ENCODE measurements at places on chromosomes 5 and 9. TPM values are rescaled to one million over a fixed set of nuclear protein-coding genes. Genes with fewer than 3 reads are reported as not detected.

DNA sequence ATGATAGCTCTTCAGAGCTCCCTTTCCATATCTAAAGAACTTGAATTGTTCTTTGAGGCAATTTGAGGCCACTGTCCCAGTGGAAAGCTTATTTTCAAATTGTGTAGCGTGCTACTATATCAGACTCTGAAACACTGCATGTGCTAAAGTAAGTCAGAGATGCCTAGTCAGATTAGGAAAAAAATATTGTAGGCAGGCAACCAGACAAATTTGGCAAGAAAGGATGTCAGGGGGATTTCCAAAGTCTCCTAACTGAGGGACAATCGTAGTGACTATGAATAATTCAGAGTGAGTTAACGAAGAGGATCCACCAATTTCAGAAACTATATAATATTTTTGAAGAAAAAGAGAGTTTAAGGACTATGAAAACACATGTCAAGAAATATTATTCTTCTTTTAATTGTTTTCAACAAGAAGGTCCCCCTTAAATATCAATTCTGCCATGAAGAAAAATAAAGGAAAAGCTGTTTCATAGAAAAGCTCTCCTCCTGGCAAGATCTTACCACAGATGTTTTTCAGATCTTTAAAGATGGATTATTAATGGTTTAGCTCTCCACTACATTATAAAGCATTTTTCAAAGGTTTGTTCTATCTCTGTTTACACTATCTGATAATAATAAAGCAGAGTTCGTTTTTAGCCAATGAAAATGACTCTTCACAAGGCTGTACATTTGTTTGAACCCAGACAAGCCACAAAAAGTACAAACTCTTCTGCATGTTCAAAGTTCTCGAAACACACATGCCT is 273.5 kb upstream of the PTGER4 start:
- DNase-seq: no peak

GRCh38 chr5:149257131-149257530 is 14.5 kb upstream of the AFAP1L1 start:
- no peak for DNase-seq

GRCh38 chr9:104866191-104866590 is 61.8 kb downstream of the ABCA1 start:
- no peak for DNase-seq

GRCh38 chr5:44875661-44876605 is 67.2 kb downstream of the MRPS30 start:
- peak; percentile 78 for DNase-seq

DNA sequence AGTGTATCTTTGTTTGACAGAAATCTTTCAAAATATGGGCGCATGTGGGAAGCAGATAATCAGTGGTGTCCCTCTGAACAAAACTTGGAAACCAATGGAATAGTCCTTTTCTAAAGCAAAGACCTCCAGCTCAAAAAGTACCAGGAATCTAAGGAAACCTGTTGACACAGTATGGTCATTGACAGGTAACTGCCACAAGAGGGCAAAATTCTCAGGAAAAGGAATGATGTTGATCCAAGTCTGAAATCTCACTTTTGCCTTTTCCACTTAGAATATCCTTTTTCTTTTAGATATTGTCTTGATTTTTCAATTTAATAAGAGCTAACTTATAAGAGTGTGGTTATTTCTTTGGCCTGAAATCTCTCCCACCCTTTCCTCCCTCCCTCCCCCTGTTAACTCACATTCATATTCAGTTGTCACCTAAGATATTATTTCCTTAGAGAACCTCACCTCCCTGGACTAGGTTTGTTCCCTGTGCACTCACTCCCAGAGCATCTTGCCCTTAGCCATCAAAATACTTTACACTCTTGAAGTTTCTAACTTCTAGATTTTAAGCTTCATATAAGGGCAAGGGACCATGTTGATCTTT is 59.0 kb upstream of the BARX1 start:
- DNase-seq: peak; percentile 25

- no peak for DNase-seq
Measured at GRCh38 chr9:74958587-74958986, 5.9 kb upstream of the C9orf40 start.

DNA sequence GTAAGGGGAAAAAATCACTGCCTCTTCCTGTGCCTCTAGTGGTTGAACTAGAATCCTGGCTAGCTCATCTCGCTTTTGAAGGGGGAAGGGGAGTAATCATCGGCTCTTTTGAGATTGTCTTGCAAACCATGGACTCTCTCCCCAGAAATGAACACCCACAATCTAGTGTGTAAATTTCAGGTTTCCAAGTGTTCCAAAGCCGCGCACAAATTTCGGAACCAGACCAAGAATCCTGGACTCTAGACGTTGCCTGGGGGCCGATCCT is 4.9 kb upstream of the FOXE1 start:
- no peak for DNase-seq

- no peak for DNase-seq
Measured at GRCh38 chr5:148992265-148992664, 70.6 kb downstream of the SH3TC2 start.

DNA sequence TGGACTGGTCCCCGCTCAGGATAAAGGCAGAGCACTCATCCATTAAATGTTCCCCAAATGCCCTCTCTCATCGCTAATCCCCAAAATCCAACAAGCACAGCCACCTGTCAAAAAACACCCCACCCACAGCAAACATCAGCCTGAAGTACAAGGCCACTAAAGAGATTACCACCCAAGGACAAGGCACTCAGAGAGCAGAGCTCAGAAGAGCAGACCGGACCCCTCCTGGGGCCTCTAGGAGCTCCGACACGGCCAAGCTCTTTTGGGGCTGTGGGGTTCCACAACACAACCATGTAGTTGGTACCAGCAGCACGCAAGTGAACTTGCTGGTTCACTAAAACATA is 9.8 kb downstream of the VDAC1 start:
- DNase-seq: no peak

The RPL35 gene
- total RNA-seq: 1,299 TPM

The TMEM215 gene
- not detected for total RNA-seq

The STPG3 gene
- total RNA-seq: not detected

The TNFSF8 gene
- total RNA-seq: not detected

The CTNND2 gene
- total RNA-seq: not detected
